ENCODE measurements at places on chromosomes 16 and 17.

DNA sequence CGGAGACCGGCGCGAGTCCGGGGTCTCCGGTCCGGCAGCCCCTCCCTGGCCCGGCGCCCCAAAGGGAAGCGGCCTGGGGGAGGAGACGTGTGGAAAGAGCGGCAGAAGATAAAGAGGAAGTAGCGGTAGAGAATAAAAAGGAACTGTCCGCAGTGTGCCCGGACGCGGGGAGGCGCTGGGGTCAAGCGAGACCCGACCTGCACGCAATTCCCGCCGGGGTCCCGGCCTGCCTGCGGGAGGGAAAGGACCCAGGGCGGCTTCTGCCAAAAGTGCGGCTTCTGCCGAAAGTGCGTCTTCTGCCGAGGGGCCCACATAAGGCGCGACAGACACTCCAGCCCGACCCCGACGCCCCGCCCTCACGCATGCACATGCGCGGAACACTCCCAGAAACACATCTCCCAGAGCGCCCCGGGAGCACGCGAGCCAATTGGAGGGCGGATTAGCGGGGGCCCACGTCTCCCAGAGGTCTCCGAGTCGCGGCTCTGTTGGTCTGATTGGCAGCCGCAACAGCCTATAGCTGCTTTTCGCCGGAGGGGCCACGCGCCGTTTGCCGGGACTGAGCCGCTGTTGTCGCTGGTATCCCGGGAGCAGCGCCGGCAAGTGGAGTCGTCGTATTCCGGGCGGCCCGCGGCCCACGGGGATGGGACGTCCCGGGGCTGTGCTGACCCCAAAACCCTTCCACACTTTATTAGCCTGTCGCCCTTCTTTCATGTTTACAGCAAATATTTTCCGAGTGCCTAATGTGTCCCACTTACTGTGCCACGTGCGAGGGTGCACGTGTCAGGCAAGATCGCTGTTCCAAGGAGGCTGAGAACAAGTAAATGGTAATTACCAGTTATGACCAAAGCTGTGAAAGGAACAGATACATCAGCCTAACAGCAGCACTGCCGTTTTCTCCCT is 8.0 kb upstream of the MEFV start:
- peak; percentile 91 for DNase-seq

DNA sequence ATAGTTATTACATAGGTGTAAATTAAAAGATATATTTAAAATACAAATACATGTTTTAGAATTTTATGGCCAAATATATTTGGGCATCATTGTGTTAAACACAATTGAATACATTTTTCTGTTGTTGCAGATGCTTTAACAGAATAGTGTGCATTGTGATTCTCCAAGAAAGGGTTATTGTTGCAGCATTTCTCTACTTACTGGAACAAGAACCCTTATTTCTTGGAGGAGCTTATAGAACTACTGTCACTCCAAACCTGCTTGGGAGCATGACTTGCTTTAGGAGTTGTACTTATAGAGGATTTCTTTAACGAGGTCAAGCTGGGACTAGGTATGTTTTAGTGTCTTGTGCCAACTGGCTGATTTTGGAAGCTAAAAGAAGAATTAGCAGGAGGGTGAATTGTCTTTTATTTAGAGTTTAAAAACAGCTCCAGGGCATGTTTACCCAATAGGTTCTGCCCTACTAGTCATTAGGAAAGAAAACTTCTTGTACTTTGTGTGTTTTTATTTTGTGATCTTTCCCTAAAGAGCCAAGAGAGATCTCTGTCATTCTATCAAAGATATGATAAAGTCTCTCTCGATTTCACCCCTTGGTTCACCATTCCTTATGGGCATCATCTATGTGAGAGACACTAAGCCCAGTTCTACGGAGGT is 279.8 kb upstream of the SALL1 start:
- no peak for DNase-seq

GRCh38 chr17:75460295-75460694 is 3.9 kb downstream of the TMEM94 start:
- no peak for DNase-seq

- DNase-seq: no peak
These were observed 8.5 kb downstream of the TIMM22 start for GRCh38 chr17:1005361-1005946.

- no peak for DNase-seq
These were observed 81.3 kb upstream of the IRX6 start for GRCh38 chr16:55242667-55243066.

DNA sequence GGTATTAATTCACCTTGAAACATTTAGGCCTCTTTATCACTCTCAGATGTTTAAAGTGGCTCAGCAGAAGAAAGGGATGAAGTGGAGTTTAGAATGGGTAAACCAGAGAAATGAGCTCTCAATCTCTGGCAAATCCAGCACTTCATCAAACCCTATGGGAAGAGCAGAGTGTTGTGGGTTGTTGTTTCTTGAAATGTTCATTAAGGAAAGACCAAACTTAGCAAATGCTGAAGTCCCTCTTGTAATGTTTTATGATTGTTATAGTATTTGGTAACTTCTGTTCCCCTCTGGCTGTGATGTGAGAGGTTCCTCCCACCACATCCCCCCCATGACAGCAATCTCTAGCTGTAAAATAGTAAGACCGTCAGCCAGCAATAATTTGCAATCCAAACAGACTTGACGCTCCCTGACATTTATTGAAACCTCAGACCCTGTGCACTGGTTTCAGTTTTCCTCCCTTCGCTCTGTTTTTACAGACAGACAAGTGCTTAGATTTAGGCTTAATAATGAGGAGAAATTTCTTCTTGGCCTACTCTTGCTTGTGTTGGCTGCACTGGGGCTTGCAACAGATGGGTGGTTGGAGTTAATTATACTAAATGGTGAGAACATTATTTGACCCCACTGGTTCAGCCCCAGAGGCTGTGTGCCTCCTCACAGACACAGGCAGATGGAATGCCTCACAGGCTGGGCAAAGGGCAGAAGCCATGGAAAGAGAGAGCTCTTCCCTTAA is 609.4 kb upstream of the SOX9 start:
- DNase-seq: no peak

DNA sequence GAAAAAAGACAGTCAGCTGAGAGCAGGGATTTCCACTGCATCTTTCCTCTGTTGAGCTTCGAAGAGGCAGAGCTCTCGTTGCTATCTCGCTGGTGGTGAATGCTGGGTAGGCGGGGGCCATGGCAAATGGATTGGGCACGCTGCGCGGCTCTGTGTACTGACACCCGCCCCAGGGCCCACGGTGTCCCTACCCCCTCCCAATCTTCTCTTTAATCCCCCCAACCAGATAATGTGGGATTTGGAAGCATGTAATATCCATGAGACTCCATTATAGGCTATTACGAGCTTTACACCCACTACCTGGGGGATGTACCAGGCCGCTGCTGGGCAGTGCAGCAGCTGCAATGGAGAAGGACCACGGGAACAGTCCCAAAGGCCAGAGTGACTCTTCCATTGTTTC is 8.3 kb downstream of the PIPOX start:
- DNase-seq: no peak

- DNase-seq: no peak
These were observed 26.3 kb downstream of the DRC3 start for GRCh38 chr17:17998934-17999333.

- no peak for DNase-seq
These were observed 62.3 kb downstream of the TMEM100 start for GRCh38 chr17:55660178-55660886.

DNA sequence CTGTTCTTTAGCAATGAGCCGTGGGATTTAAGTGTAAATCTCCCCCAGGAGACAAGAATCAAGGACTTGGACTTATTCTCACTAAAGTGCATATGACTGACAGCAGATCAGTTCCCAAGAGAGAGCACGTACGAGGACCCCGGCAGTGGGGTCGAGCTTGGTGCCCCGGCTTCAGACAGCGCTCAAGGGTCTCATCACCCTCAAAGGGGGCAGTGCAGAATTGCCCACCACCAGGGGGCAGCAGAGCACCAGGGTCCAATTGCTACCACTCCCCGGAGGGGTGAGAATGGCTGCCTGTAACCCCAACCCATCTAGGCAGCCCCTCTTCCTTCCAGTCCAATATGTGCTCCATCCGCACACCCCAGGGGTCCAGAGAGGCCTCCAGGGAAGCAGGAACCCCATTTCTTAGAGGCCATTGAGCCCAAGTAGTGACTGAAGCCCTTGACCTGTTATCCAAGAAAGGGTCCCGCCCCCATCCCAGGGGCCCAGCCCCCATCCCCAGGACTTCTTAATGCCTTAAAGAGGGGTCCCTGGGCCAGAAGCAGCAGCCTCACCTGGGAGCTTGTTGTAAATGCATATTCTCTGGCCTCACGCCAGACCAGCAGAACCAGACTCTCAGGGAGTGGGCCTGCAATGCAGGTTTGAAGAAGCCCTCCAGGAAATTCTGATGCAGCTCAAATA is 86.1 kb downstream of the ZDHHC7 start:
- DNase-seq: peak; percentile 18

DNA sequence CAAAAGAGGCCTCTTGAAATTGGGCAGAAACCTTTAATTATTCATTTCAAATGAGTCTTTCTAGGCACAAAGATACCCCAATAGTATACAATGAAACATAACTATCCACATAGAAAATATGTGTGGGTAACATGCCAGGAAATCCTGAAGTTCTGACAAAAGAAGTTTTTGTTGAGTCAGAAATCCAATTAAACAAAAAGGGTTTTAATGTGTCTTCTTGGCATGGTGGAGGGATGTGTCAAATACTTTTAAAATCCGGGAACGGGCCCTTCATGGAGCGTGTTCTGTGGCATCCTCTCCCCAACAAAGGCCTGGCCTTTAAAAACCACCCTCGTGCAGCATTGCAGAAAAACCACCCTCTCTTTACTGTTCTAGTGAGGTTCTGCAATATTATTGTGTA is 14.2 kb downstream of the CDRT4 start:
- no peak for DNase-seq

- no peak for DNase-seq
These were observed 29.9 kb downstream of the MIS12 start for GRCh38 chr17:5516060-5516792.

GRCh38 chr17:30520436-30520835 is 43.2 kb downstream of the GOSR1 start:
- DNase-seq: no peak

- DNase-seq: no peak
These were observed 27.0 kb upstream of the NXPH3 start for GRCh38 chr17:49548506-49549310.
